ENCODE measurements at places on chromosomes 3 and 15.
A peak's percentile ranks its signal among the peaks of the same experiment; 100 is the strongest.

- no peak for DNase-seq
Observed at GRCh38 chr3:5205165-5205941, 17.8 kb downstream of the EDEM1 start.

GRCh38 chr3:152595975-152596821 lies 238.7 kb upstream of the P2RY1 start:
- DNase-seq: no peak

- no peak for DNase-seq
Observed at GRCh38 chr3:170622369-170623159, 36.7 kb upstream of the SLC7A14 start.

- peak; percentile 21 for DNase-seq
Observed at GRCh38 chr15:52567871-52568600, 794 bp downstream of the ARPP19 start.
